Stimulated activated CD4-positive, alpha-beta T cell treated with anti-CD3 and anti-CD28 coated beads, TNF-alpha, amount 100 ng/mL, for 48 hours (primary cell): ENCODE measurements at places on chromosomes 3 and 15.

DNA sequence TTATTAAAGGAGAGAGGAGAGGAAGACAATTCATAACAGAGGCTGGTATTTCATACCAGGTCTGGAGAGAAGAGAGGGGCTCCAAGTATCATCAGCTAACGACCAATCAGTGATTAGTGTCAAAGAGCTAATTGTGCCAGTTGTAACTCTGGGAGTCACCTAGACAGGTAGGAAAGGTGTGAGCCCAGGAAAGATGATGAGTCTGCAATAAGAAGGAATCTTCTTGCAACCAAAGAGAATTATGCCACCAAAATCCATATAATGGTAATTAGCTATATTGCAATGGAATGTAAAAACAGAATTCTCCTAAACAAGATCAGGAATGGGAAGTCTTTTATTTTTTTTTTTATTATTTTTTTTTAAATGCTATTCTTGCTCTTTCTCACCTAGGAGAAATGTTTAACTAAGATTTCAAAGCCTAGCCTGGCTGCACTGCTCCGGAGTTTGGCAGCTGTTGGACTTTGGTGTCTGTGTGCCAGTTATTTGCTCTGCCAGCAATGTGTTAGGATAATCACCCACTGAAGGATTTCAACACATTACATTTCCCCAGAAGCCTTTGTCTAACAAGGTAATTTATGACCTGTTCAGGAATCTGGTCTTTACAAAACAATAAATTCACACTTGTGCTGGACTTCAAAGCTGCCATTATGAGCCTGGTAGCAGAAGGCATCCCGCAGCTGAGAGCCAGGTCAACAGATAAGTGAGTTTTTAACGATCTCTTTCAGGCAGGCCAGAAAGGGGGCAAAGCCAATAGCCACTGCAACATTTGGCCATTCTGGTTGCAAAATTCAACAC, 89.4 kb downstream of the FOXB1 start:
- DNase-seq = no peak

DNA sequence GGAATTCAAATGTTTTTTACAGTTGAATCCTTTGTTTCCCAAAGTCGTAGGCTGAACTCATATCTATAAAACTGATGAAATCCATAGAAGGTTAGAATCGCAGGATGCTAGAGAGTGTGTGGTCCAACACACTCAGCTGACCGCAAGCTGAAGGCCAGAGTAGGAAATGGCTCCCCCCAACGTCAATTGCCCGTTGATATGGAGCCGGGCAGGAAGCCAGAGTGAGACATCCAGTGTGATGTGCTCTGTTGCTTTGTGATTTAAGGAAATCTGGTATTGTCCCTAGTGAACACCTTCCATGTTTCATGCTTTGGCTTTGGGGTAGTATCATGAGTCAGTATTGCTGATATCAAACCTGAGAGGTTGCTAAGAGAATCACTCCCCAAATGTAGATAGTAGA, 5.8 kb upstream of the MEX3B start:
- no peak for DNase-seq

DNA sequence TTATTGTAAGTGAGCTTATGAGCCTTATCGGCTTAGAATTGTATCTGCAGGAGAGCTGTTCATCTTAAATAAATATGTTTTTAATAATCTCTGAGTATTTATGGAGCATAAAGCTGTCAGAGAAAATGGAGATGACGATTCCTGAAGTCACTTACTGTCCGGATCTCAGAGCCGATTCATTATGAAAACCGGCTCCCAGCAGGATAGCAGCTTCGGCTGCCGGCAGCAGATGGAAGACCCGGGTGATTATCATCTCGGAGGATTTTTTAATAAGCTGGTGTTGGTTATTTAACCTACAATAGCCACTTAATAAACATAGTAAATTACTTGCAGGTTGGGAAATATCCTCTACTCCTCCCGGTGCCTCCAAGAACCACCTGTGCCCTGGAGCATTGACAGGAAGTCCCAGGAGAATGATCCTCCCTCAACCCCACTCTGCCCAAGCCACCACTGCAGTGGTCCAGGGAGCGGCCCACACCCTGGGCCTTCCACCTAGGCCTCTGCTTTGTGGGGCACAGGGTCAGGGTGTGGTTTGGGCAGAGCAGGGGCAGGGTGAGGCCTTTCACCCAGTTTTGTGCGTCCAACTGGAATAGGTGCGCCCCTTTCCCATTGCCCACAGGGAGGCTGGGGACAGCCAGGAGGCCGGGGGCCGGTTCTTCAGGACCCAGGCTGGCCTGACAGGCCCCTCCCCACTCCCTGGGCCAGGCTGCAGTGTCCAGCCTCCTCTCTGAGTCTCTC, 42.2 kb upstream of the PRR23E start:
- DNase-seq = no peak

DNA sequence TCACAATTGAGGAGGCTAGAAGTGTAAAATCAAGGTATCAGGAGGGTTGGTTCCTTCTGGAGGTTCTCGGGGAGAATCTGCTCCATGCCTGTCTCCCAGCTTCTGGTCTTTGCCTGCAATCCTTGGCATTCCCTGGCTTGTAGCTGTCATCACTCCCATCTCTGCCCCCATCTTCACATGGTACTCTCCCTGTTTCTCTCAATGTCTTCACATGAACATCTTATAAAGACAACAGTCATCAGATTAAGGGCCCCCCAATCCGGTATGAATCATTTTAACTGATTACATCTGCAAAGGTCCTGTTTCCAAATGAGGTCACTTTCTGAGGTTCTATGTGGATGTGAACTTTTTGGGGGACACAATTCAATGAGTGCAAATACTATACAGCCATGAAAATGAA, 113.0 kb upstream of the GALNT15 start:
- no peak for DNase-seq

DNA sequence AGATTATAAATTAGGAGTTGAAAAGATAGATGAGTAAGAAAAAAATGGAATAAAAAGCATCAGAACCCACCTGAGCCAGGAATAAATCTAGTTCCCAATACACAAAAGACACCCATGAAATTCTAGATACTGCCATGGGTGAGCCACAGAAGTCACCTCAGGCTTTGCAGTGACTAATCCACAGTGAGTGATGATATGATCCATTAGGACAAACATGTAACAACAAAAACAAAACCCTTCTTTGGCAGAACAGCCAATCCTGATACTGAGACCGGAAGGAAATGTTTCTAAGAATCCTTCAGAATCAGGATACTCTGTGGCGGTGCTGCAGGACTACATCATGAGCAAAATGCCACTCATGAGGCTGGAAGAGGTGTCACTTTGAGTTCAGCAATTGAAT, 15.0 kb upstream of the MINDY4B start:
- DNase-seq = no peak

- no peak for DNase-seq
These were observed 41.5 kb upstream of the RAB6B start for GRCh38 chr3:133937061-133937686.

GRCh38 chr3:189577050-189577951, 53.9 kb upstream of the TP63 start:
- DNase-seq = no peak

DNA sequence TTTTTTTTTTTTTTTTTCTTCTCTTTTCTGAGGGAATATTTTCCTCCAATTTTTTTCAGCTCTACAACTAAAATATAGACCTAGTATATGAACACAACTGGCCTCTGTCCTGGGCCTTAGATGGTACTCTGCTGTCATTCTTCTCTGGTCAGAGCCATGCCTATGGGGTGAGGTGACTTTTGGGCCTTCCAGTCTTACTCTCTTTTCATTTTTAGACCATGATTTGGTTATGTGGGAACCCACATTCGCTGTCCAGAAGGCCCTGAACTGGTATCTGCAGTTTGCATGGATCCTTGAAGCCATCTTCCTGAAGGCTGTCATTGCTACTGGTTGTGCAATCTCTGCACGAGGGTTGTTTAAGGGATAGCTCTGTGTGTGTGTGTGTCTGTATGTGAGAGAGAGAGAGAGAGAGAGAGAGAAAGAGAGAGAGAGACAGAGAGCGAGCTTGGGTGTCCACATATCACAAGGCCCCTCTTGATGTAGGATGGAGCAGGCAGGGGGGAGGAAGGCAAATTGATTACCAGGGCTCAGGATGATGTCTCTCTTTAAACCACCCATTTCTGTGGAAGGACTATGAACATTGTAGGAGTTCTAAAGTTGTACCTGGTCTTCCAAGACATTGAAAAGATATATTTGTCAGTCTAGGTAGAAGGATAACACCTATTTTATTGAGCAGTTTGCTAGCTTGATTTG, 6.9 kb downstream of the TGFBR2 start:
- DNase-seq = no peak

- DNase-seq = no peak
These were observed 19.1 kb downstream of the KBTBD8 start for GRCh38 chr3:67017211-67017610.

GRCh38 chr15:95799286-95800200, 531.0 kb upstream of the NR2F2 start:
- DNase-seq = no peak

- DNase-seq = no peak
These were observed 39.3 kb downstream of the NKIRAS1 start for GRCh38 chr3:23877329-23877980.

- DNase-seq = no peak
These were observed 1.8 kb upstream of the CYP11A1 start for GRCh38 chr15:74369084-74369745.

- no peak for DNase-seq
These were observed 18.1 kb downstream of the ARL8B start for GRCh38 chr3:5140230-5140621.

DNA sequence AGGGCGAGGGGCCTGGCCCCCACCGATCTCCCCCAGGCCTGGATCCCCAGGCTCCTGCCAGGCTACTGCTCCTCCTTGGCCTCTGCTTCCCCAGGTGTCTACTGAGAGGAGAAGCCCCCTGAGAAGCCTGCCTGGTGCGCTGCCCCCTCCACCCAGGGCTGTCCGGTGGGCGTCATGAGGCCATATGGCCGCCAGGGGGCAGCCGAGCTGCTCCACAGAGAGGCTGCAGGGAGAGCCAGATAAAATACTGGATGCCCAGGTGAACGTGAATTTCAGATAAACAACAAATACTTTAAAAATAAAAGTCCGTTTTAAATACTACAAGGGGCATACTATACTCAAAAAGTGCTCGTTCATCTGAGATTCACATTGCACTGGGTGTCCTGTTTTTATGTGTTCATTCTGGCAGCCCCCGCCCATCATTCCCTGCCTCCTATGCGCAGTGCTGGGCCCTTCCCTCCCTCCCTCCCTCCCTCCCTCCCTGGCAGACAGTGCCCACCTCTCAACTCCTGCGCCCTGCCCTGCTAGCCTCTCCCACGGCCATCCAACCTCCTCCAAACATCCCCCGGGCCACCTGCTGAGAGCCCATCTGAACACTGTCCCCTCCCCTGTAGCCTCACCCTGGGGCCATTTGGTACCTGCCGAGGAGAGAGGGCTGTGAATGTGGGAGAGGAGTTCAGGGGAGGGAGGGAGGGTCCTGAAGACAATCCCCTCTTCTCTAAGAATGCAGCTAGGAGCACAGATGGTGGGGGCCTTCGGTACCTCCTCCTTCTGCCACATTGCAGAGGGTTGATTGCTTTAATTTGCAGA, 29.6 kb downstream of the PSTPIP1 start:
- peak; percentile 34 for DNase-seq

DNA sequence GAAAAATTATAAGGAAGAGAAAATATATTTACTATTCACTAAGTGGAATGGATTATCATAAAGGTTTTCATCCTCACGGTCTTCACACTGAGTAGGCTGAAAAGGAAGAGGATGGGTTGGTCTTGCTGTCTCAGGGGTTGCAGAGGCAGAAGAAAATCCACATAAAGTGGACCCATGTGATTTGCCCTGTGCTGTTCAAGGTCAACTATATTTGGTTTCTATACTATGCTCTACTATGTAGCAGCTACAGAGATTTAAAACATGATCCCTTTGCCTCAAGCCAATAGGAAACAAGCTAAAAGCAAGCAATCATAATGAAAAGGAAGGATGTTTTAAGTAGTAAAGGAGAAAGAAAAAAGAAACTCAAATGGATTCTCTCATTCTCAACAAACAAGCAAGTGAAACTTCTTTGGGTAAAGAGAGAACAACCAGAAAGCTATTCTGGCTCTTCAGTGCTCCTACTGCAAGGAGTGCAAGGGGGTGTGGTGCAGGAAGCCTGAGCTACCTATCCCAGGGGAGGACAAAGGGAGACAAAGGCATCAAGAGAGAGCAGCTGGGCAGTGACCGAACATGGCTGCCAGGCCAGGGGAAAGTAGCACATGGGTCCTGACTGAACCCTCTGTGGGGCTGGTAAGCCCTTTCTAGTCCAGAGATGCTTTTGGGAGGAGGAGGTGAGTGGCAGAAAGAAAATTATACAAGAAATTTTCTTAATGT, 35.9 kb downstream of the SFMBT1 start:
- no peak for DNase-seq

GRCh38 chr15:39682366-39682765, 100.3 kb downstream of the FSIP1 start:
- DNase-seq = no peak

DNA sequence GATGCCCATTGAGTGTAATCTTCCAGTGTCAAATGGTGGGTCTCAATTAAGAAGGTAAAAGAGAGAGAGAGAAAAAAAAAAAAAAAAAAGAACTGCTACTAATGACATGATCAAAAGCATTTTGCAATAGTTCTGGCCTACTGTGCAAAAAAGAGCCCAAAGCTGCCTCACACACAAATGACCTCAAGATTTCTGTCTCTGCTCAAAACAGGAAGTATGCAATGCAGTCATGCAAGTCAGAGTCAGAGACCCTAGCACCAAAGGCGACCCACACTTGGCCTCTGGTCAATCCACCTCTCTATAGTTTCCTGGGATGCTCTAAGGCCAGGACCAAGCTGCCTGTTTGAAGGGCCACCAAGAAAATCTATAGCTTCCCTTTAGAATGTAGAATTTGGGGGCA, 323.5 kb downstream of the VPS13C start:
- no peak for DNase-seq

GRCh38 chr3:115399750-115400149, 223.6 kb upstream of the GAP43 start:
- no peak for DNase-seq

GRCh38 chr15:37709669-37710068, 224.8 kb upstream of the TMCO5A start:
- no peak for DNase-seq

GRCh38 chr3:103953796-103954195, 1412.9 kb upstream of the ALCAM start:
- no peak for DNase-seq

DNA sequence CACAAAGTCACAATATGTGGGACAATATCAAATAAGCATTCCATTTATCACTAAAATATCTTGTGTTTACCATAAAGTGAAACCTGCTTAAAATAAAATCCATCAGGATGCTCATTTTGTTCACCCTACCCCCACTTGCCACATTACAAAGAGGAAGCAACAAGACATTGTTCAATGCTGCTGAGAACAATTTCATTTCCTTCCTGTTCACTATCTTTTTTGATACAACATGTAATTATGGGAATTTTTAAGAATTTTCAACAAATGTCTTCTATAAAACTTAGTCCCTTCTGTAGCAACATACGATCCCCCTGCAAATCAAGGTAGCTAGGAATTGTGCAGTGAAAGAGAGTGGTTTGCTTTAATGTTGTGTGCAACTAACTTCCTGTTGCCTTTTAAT, 34.9 kb upstream of the GPR160 start:
- no peak for DNase-seq

GRCh38 chr3:177657243-177657642, 460.0 kb upstream of the TBL1XR1 start:
- no peak for DNase-seq

- no peak for DNase-seq
These were observed 55.3 kb upstream of the NUDT16 start for GRCh38 chr3:131326307-131326706.

GRCh38 chr15:33324609-33325008, 13.8 kb downstream of the RYR3 start:
- no peak for DNase-seq

- no peak for DNase-seq
These were observed 24.9 kb upstream of the FGD5 start for GRCh38 chr3:14793858-14794234.

GRCh38 chr3:189949580-189949979, 171.1 kb downstream of the P3H2 start:
- DNase-seq = no peak
